MCF 10A (cell line): ENCODE measurements at places on chromosomes 5 and 9.

- DNase-seq, result no peak
Observed at GRCh38 chr9:129602598-129603415, 18.1 kb downstream of the C9orf50 start.

DNA sequence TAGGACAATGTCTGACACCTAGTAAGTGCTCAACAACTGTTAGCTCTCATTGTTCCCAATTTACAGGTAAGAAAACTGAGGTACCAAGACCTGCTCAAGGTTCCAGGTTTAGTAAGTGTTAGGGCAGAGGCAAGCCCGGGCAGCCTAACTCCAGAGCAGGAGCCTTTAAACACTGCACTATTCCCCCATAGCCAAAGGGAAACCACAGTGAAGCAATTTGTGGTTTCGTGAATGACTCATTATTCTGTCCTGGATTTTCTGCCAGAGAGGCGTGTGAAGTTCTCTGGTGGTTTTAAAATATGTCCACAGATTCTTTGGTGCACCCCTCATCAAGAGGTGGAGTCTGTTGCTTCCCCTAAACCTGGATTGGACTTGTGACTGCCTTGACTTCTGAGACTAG, 1.0 kb upstream of the MCC start:
- DNase-seq, result peak; percentile 99

GRCh38 chr5:75922480-75922879, 160.7 kb upstream of the SV2C start:
- no peak for DNase-seq

DNA sequence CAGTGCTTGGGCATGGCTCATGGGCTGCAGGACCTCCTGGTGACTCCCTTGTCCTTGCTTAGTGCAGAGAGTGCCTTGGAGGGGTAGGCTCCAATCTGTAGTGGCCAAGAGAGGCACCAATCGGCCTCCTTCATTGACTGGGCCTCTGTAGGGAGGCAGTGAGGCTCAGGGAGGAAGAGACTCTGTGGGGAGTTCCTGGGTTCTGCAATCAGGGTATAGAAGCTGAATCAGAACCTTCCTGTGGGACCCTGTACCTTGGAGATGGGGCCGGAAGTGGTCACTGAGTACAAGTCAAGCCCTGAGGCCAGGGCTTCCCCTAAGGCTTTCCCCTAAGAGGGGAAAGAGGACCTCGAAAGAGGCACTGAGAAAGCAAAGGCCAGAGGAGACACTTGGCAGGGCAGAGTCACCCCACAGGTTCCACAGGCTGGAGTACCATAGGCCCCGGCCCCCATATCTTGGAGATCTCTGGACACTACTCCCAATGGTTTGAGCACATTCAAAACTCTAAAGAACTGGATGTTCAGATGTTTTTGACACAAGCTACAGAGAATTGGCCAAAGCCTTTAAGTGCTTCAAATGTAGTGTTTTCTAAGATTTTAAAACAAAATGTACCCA, 190.5 kb downstream of the HSPA4 start:
- no peak for DNase-seq

DNA sequence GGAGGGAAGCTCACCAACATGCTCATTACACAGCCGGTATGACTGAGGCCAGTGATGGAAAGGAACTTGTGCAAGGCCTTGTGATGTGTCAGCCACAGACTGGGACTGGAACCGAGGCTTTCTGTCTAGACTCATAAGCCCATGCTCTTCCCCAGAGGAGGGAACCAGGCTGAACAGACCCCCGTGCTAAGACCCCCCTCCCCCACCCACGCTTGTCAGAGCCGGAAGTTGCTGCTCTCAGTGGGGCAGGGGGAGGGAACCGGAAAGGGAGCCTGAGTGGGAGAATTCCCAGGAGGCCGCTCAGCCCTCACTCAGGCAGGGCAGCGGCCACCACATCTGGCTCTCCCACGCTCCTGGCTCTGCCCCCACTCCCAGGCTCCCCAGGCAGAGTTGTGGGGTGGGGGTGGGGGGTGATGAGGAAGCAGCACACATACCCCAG, 4.1 kb upstream of the PDGFRB start:
- no peak for DNase-seq
